BJ (cell line): ENCODE measurements at places on chromosomes 5 and 9. TPM values are rescaled to one million over a fixed set of nuclear protein-coding genes. Genes with fewer than 3 reads are reported as not detected.
A peak's percentile ranks its signal among the peaks of the same experiment; 100 is the strongest.

- no peak for DNase-seq
These were observed 333.9 kb downstream of the NR2F1-AS1 start for GRCh38 chr5:93247105-93247504.

- DNase-seq: no peak
These were observed 42.7 kb downstream of the SH3PXD2B start for GRCh38 chr5:172411484-172412072.

DNA sequence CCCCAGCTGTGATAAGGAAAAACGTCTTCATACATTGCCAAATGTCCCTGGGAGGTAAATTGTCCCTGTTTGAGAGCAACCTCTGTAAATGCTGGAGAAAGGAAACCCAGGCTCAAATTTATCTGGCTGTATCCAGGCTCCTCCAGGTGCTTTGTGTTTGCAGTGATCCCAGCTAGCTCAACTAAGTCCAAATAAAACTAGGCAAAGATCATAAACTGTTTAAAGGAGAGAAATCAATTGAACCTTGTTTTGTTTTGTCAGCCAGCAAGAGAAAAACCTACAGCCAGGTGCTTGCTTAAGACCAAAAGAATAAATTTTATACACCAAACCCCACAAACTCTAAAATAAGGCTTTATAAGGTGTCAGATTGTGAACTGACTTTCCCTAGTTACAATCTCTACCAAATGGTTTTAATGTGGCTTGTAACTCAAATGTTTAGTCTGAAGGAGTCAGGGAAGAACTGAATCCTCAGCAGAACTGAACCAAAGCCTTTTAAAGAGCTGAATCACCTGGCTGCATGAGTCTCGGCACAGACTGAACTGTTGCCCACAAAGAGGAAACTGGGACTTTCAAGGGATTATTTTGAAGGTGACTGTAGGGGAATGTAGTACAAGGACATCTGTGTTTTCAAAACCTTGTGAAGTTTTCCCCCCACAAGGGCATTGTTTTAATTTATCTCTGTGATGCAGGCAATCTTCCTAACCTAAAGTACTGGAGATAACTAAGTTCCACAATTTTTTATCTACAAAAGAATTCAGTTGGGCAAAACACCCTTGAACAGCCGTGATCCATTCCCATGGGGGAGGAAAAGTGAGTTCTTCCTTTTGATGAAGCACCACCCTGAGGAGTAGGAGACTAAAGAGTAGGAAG lies 201.7 kb upstream of the TARS1 start:
- DNase-seq: no peak

GRCh38 chr5:160155017-160155750 lies 35.9 kb upstream of the PWWP2A start:
- DNase-seq: no peak

DNA sequence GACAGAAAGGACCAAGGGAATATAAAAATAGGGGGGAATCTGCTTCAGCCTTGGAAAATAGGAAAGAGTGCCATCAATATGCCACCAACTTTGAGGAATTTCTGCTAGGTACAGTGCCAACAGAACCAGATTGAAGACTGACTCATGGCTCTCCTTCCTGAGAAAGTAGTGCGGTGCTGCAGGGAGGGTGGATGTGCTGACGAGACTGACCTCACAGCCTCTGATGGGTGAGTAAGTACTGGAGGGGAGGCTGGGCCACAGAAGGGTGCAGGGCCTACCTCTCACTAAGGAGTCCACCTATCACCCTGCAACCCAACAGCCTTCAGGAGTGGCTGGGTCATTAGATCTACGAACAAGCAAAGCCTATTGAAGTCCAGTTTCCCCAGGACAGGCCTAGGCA lies 187.6 kb downstream of the GABBR2 start:
- peak; percentile 9 for DNase-seq

GRCh38 chr5:10607023-10607665 lies 43.3 kb downstream of the ANKRD33B start:
- DNase-seq: no peak

GRCh38 chr9:93254061-93254481 lies 70.1 kb downstream of the WNK2 start:
- DNase-seq: no peak

GRCh38 chr9:111610149-111610548 lies 10.7 kb upstream of the PTGR1 start:
- DNase-seq: no peak

GRCh38 chr5:154210163-154210562 lies 19.6 kb downstream of the GALNT10 start:
- no peak for DNase-seq

DNA sequence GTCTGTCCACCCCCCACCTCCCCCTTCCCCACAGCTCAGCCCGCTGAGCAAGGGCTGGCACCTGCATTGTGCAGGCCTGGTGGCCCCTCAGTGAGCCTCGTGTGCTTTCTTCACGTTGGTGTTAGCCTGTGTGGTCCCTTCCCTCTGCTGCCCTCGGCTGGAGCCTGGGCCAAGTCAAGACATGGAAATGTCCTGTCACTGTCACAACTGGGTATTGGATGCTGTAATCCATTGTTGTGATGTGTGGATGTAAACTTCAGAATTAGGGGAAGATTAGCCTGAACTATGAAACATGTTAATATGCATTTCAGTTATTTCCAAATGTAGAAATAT lies 103.9 kb downstream of the TRIO start:
- DNase-seq: no peak

DNA sequence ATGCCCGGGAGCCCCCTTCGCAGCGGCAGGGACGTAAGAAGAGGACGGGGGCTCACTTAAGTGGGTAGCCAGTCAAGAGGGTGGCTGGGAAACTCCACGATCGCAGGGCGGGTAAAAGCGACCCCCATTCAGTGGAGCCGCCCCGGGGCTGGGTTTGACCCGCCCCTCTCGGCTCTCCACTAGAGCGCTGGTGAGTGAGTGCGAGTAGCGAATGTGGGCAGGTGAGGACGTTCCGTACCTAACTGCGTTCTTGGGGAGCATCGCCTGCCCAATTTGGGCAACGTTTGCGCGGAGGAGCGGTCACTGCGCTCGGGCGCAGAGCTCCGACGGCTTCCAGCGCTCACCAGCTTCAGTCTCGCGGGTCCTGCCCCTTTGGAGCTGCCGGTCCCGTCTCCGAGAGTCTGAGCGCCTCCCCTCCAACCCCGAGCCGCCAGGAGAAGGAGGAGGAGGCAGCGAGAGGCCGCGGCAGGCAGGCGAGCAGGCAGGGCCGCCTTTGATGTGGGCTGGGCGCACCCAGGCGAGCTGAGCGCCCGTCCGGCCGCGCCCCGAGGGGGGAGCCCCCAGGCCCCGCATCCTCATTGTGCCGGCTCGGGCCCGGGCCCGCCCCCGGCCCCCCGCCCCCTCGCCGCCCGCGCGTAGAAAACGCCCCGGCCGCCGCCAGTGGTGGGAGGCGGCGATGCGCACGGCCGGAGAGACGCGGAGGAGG lies at the start of gene FGF18:
Gene FGF18 (plus strand): TSS at position 666 of the 706 bp plus-strand sequence. CDS start 553 bp downstream, outside the sequence.
- no peak for DNase-seq

DNA sequence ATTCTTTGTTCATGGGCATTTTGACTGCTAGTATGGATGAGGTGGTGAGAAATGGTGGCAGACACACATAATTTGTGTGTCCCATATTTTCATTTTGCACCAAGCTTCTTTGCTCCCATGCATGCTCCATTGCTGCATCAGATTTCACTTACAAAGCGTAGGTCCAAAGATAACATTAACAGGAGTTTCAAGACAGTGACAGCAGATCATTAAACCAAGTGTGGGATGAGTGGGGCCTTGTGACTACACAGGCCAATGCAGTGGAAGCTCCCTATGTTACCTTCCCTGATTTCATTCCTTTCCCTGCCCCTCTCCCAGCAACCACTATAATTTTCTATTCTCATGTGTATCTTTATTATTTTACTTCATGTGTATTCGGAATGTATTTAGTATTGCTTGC lies 142.0 kb downstream of the AOPEP start:
- DNase-seq: no peak

- DNase-seq: no peak
These were observed 493.3 kb downstream of the PRELID2 start for GRCh38 chr5:145341842-145342241.

DNA sequence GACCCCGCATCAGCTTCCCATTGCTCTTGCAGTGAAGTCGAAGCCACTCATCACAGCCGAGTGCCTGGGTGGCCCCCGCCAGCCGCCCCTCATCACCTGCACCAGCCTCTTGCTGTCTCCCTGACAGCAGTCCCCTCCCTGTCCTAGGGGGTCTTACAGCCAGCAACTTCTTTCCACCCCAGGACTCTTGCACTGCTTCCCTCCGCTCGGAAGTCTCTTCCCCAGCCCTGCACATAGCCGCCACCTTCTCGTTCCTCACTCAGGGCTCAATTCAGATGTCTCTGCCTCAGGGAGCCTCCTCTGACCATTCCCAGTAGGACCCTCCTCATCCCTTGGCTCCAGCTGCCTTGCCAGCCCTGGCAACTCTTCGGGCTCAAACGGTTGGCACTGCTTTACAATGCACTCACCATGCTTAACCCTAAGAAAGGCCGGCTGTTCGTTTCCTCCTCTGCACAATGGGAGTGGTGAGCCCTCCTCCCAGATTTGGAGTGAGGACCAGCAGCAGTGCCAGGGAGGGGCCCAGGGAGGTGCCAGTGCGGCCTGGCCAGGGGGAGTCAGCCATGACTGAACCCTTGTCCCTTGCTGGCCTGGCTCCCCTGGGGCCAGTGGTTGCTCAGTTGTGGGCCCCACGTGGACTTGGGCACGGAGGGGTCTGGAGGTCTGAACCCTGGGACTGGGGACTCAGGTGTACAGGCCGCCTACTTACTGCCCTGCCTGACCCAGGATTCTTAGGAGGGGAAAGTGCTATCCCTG lies 6.1 kb downstream of the TCF7 start:
- DNase-seq: no peak

- DNase-seq: no peak
These were observed 164.7 kb upstream of the LHFPL2 start for GRCh38 chr5:78813286-78813685.

- no peak for DNase-seq
These were observed 25.4 kb downstream of the CCT5 start for GRCh38 chr5:10275460-10275859.

- DNase-seq: no peak
These were observed 61.2 kb upstream of the CNOT6 start for GRCh38 chr5:180433032-180433422.

- peak; percentile 68 for DNase-seq
These were observed 6.3 kb downstream of the RAPGEF1 start for GRCh38 chr9:131733541-131734061.

DNA sequence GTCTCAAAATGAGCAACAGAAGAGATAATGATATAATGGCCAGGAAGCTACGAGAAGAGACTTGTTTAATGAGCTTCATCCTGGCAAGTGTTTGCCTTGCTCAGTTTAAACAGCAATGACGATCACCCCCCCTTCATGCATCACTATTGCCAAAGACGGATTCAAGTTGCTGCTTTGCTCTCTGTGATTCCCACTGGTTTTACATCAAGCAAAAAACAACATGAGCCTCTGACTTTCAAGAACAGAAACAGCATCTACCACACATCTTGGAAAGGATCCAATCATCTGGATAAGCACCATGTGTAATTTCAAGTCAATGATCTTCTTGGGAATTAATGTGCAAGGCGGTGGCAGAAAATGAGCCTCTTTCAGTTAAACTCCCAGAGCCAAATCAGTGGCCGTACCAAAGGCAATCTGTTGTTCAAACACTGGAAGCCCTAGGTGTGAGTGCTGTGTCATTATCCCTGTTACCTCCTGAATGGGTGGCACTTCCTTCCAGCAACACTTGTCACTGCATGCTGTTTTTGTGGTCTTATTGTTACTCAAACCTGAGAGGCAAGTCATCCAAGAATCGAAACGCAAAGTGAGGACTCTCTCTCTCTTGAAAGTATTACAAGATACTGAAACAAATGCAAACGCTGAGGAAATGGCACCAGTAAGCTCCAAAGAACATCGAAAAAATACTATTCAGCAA lies 72.8 kb downstream of the MED27 start:
- DNase-seq: no peak

Gene PCDHGC3
- 36.5 and 56.3 TPM in 2 replicates for polyA plus RNA-seq

Gene GPR151
- polyA plus RNA-seq: not detected in 2 replicates

Gene TAF11L14
- not detected in 2 replicates for polyA plus RNA-seq

Gene GTF3C5
- 36.0 and 47.7 TPM in 2 replicates for polyA plus RNA-seq

Gene ESM1
- 2.4 and 2.8 TPM in 2 replicates for polyA plus RNA-seq

Gene HOMER1
- polyA plus RNA-seq: 1.2 and 2.6 TPM in 2 replicates

Gene ACSL6
- not detected in 2 replicates for polyA plus RNA-seq

Gene FGF10
- not detected in 2 replicates for polyA plus RNA-seq
